ENCODE measurements at places on chromosomes 7 and 10.
A peak's percentile ranks its signal among the peaks of the same experiment; 100 is the strongest.

- no peak for DNase-seq
Observed at GRCh38 chr7:64904008-64904407, 935 bp downstream of the ZNF273 start.

DNA sequence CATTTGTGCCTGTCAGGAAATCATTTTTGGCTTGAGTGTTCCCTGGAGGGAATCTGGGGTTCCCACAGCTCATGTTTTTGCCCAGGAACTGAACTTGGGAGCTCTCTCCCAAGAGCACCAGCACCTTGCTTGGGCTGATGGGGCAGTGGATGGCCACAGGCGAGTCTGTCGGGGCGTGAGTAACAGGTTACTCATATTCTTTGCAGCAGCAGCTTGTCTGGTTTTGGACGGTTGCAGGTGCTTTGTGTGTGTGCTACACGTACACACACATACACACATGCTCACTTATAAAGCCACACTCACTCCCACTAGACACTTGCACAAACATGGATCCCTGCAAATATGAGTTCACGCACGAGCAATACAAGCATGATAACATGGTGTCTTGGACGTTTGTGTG lies 2.9 kb upstream of the PALD1 start:
- no peak for DNase-seq

DNA sequence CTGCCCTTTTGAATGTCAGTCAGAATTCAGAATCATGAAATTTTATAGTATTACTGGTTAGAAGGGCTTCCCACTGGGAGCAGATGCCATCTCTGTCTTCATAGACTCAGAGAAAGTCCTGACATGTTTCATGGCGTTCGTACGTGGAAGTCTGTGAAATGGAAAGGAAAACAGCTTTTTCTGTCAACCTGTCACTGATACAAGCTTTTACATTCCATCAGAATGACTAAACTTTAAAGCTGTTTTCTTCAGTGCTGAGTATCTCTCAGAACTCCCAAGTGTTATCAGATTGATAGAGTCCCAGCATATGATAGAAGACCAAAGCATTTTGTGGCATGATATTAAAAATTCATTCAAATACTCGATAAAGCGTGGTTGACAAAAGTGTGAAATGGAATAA lies 726.7 kb upstream of the GALNT17 start:
- no peak for DNase-seq

DNA sequence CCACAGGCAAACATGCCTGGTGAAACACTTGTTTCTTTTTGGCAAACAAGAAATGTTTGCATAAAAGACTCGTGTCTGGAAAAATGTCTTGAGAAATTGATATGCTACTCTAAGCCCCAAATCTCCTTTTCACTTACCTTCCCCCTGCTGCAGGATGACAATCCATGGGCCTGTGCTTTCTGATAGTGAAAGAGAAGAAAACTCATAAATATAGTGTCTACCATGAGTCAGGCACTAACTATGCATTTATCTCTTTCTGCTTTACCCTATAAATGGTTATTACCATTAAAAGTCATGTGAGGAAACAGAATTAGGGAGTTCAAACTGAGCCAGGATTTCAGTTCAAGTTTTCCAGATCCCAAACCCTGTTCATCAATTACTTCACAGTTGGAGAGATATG lies 6.6 kb upstream of the TARP start:
- no peak for DNase-seq

DNA sequence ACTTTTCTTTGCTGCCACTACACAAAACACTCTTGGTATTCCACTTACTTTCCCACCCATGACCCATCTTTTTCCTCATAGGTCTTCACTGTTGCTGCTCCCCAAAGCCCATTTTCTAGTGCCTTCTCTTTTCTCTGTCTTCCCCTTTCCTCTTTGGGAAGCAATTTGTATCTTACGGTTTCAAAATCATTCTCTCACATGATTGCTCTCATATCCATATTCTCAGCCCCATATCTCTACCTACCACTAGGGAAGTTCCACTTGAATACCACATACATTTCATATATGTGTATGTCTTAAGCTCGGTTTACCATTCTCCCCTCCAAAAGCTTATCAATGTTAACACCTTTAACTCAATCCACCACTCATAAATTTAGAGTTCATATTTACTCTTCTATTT lies 3.2 kb upstream of the UBE2D1 start:
- no peak for DNase-seq

DNA sequence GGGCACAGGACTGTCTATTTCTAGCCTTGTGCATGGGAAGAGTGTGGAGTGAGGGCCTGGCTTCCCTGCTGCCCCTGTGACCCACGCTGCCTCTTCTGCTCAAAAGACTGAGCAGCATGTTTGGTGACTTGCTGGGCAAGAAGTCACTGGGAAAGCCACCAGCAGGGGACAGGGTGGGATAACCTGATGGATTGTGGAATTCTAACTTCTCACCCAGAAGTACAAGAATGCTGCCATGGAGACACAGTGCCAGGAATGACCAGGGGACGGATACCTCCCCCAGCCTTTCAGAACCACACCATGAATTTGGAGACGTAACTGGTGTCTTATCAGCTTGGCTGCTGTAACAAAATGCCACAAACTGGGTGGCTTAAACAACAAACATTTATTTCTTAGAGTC lies 28.4 kb downstream of the GALNTL5 start:
- DNase-seq: no peak

- peak; percentile 79 for DNase-seq
Observed at GRCh38 chr7:32062150-32062549, 8.1 kb downstream of the PDE1C start.

GRCh38 chr7:81839708-81840369 lies 70.0 kb upstream of the HGF start:
- no peak for DNase-seq

GRCh38 chr7:74403521-74404387 lies 50.0 kb upstream of the GTF2IRD1 start:
- peak; percentile 67 for DNase-seq

DNA sequence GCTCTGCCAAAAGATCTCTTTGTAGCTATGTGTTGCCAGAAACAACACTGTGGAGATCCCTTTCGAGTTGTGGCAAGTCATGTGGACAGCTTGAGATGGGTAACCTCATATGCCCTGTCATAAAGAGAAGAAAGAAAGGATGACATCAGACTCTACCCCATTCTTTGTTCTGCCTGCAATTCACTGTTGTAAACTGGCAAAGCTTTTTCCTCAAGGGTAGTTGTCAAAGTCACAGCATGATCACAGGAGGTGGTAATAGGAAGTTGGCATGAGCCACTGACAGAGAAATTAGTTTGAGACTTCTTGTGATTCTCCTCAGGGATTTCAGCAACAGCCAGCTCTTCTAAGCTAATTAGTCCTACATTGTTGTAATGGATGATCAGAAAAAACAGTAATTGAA lies 19.4 kb upstream of the MINDY3 start:
- DNase-seq: no peak

GRCh38 chr10:114604357-114605130 lies 53.5 kb downstream of the ABLIM1 start:
- no peak for DNase-seq
